Activated CD4-positive, alpha-beta memory T cell treated with anti-CD3 and anti-CD28 coated beads, Interleukin-2, amount 10 ng/mL, durations not matched to agents 7 days and 5 days (primary cell): ENCODE measurements at places on chromosomes 5 and 9. TPM values are rescaled to one million over a fixed set of nuclear protein-coding genes. Genes with fewer than 3 reads are reported as not detected.

GRCh38 chr5:138539791-138540190 is 3.2 kb downstream of the ETF1 start:
- no peak for DNase-seq

DNA sequence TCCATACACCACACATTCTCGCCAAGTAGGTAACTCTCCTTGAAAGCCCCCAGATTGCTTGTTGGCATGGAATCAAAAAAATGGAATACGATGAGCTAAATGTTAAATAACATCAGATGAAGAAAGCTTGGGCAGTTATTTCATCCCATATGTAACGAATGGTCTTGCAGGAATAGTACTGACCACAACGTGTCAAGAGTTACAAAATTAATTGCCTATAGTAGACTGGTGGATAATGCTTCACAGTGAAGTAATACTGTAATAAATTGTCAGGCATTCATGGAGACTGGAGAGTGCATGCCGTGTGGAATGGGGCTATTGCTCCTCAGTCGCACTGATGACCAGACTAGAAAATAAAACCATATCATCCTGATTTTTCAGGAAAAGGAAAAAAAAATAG is 1628.7 kb downstream of the MAT2B start:
- no peak for DNase-seq

GRCh38 chr5:163458778-163459385 is 1.0 kb downstream of the NUDCD2 start:
- DNase-seq, result no peak

Gene TLE4
- total RNA-seq, result 38.3 TPM

- peak; percentile 33 for DNase-seq
Observed at GRCh38 chr5:52693280-52693679, 94.4 kb upstream of the ITGA1 start.

GRCh38 chr5:154966081-154966841 is 25.4 kb downstream of the MRPL22 start:
- DNase-seq, result no peak

Gene ANGPTL2
- not detected for total RNA-seq

- DNase-seq, result no peak
Observed at GRCh38 chr9:125600194-125600593, 106.8 kb downstream of the MAPKAP1 start.

GRCh38 chr9:96688745-96689464 is 33.8 kb upstream of the PRXL2C start:
- DNase-seq, result no peak

Gene GPR150
- 1.7 TPM for total RNA-seq

Gene OBP2B
- not detected for total RNA-seq

GRCh38 chr9:136090056-136090735 is 4.9 kb downstream of the NACC2 start:
- DNase-seq, result no peak

DNA sequence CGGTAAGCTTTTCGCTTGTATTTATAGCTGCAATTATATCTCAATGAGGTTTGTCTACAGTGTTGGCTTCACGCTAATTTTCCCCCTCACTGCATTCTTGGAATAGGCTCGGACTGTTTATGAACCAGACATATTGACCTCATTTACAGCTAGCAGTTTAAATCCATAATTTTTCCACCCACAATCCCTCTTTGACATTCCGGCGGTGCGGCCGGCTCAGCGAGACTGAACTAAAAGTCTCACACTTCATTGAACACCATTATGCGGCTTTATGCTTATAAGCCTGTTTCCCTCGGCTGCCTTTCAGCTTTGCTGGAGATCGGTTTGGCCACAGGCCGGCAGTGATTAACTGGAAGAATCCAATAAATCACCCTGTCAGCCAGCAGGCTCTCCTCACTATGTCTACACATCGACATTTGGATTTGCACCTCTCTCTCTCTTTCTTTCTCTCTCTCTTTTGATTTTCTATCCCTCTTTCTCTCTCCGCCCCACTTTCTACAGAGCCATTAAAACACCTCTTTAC is 315.0 kb upstream of the TLE4 start:
- DNase-seq, result no peak

Gene CDH12
- not detected for total RNA-seq

DNA sequence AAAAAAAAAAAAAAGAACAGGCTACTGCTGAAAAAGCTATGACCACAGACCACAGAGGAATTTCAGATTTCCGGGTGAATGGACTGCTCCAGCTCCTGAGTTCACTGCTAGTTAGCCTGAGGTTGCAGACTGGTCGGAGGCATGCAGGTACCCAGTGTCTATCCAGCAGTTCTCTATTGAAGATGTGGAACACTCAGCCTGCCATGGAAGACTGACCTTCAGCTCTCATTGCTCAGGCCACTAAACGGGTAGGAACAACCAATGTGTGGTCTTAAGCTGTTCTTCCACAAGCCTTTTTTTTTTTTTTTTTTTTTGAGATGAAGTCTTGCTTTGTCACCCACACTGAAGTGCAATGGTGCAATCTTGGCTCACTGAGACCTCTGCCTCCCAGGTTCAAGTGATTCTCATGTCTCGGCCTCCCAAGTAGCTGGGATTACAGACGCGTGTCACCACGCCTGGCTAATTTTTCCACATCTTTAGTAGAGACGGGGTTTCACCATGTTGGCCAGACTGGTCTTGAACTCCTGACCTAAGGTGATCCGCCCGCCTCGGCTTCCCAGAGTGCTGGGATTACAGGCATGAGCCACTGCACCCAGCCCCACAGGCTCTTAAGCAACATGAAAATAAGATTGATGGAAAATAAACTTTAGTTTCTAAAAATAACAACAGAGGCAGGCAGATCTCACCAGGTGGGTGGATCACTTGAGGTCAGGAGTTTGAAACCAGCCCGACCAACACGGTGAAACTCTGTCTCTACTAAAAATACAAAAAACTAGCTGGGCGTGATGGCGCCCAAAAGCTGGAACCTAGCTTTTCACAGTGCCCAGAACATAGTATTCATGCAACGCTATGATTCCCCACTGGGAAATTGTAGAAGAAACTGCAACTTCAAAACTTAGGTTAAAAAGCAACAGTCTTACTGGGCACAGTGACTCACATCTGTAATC is 20.0 kb upstream of the NPM1 start:
- no peak for DNase-seq

DNA sequence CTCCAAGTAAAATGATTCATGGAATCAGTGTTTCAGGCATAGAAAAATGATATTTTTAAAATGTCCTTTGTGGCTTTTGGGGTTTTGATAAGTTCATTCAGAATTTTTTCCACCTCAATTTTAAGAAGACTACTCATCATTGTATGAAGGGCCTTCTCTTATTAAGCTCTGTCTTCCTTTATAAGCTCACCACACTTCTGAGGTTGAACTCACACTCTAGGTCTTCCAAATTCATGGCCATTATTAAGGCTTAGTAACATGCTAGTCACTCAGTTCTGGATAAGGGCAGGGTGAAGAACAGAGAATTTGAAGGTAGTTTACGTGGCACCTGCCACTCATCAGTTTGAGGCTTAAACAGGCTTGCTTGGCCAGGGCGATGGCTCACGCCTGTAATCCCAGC is 4.2 kb downstream of the MELK start:
- DNase-seq, result no peak
